ENCODE measurements at places on chromosomes 11 and 22. TPM values are rescaled to one million over a fixed set of nuclear protein-coding genes. Genes with fewer than 3 reads are reported as not detected.

DNA sequence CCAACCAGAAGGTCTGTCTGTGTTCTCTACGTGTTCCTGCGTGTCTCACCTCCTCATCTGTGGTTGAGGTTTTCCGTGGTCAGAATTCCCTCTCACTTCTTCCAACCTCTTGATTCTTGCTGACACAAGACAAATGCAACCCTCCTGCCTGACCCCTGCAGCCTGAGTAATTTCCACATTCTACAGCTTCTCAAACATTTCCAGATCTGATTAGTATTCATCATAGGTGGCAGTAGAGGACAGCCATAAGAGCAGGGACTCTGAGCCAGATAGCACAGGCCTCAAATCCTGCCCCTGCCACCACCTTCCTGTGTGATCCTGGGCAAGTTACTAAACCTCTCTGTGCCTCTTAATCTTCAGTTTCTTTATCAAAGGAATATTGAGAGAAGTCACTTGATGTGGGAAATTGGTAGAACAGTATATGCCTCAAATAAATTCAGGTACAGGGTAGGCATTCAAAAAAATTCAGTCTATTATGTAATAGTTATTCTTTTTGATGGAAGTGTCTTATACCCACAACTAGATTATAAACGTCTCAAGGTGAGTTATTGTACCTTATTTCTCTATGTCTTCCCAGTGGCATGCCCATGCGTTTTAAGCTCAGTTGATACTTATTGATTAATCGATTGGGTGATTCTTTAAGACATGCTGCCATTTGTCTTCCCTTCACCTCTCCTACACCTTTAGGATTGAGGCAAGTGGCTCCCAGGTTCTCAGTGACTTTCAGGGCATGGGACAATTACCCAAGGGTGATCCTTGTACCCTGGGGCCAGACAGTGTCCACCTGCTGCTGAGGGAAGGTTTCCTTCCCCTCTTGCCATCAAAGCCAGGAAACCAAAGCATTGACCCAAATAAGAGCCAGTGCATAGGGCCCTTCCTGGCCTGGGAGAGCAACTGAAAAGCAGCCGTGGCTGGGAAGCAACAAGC is 19.6 kb downstream of the POU2AF1 start:
- no peak for DNase-seq

- DNase-seq = no peak
Measured at GRCh38 chr11:94533206-94533605, 10.5 kb upstream of the FUT4 start.

JAML gene
- 0.82 TPM for total RNA-seq

DNA sequence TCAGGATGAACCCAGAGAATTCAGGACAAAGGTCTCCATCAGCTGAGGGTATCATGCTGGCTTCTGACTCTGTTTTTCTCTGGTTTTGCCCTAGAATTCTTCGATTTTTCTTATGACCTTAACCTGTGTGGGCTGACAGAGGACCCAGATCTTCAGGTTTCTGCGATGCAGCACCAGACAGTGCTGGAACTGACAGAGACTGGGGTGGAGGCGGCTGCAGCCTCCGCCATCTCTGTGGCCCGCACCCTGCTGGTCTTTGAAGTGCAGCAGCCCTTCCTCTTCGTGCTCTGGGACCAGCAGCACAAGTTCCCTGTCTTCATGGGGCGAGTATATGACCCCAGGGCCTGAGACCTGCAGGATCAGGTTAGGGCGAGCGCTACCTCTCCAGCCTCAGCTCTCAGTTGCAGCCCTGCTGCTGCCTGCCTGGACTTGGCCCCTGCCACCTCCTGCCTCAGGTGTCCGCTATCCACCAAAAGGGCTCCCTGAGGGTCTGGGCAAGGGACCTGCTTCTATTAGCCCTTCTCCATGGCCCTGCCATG is 16.8 kb downstream of the SERPING1 start:
- DNase-seq = no peak

- DNase-seq = no peak
Measured at GRCh38 chr11:33059331-33060007, 20.1 kb downstream of the TCP11L1 start.

- no peak for DNase-seq
Measured at GRCh38 chr11:78354408-78355308, 63.0 kb downstream of the GAB2 start.

GRCh38 chr11:125338886-125339811 is 156.9 kb downstream of the FEZ1 start:
- DNase-seq = no peak

DNA sequence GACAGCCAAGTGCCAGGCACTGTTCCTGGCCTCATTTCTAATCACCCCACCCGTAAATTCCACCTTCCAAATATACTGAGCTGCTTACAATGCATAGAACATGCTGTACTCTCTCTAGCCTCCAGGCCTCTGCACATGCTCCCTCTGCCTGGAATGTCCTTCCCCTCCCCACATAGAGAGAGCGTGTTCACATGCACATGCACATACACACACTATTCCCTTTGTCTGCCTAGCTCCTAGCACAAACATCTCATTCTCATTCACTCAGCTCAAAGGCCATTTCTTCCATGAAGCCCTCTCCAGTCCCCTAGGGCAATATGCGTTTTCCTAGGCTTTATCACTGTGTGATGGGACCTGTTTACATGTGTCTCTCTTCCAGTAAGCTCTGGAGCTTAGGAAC is 144.6 kb downstream of the WT1 start:
- DNase-seq = no peak

DNA sequence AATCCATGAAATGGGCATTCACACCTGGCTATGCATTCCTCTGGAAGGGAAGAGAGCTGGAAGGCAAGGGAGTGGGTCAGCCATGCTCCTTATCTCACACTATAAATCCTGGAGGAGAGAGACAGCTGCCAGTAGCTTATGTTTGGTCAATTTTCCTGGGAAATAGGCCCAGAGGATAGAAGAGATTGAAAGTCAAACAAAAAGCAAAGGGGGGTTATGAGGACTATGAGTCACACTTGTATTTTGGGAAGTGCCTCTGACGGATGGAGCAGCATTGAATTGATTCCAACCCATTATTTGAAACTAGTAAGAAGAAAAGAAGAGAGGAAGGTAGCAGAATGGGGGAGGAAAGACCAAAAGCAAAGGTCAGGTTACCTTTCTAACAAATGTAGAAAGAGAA is 25.0 kb downstream of the SNX19 start:
- no peak for DNase-seq

- DNase-seq = no peak
Measured at GRCh38 chr11:2178906-2179494, 7.4 kb upstream of the TH start.
